Type B pancreatic cell (in vitro differentiated cells): ENCODE measurements at places on chromosomes 16 and 17.

GRCh38 chr16:47924950-47925349 lies 230.8 kb downstream of the ABCC12 start:
- DNase-seq: no peak

DNA sequence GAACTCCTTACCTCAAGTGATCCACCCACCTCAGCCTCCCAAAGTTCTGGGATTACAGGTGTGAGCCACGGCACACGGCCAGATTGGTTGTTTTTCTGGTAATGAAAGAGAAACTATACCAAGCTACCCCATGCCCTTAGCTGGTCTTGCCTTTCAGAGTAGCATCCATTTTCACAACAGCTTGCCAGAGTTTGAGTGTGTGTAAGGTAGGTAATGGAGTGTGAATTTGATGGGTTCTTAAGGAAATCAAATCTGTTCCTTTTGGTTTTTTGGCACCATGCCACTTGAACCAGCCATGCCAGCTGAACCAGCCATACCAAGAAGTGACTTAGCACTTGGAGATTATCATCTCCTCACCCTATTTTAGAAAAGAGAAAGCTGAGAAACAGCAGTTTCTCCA lies 5.1 kb downstream of the CALCOCO2 start:
- no peak for DNase-seq

DNA sequence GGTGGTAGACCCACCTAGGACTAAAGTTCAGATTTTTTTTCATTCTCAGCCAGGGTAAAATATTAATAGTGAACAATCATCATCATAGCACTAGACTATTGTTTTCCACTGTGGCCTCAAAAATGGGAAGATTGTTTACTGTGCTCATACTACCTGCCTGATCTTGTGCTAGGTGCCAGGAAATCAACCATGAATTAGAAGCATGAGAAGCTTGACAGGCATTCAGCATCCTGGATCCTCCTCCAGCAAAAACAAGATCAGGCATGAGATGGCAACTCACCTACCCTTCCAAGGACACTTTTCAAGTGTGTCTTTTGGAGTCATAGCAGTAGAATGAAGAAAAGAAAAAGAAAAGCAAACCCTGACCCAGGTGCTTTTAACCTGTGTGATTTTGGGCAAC lies 174.2 kb downstream of the CYLD start:
- no peak for DNase-seq

GRCh38 chr17:19320876-19321275 lies 41.6 kb downstream of the B9D1 start:
- DNase-seq: no peak

GRCh38 chr17:43701318-43701743 lies 39.6 kb upstream of the MEOX1 start:
- DNase-seq: no peak
